Fibroblast of lung (primary cell): ENCODE measurements at places on chromosomes 13 and 19. TPM values are rescaled to one million over a fixed set of nuclear protein-coding genes. Genes with fewer than 3 reads are reported as not detected.

Gene ZNF433
- 5.1 and 8.9 TPM in 2 replicates for total RNA-seq

Gene FCHO1
- under 0.01 and 0.33 TPM in 2 replicates for total RNA-seq

GRCh38 chr13:47650209-47650608 lies 350.9 kb downstream of the SUCLA2 start:
- no peak overlapping the region for H3K4me3 ChIP-seq
- no peak overlapping the region for H3K27ac ChIP-seq
- H3K36me3 ChIP-seq: no peaks in the 10 kb centered on the region
- H3K27me3 ChIP-seq: no peaks in the 10 kb centered on the region
- H3K4me1 ChIP-seq: no peaks in the 10 kb centered on the region

DNA sequence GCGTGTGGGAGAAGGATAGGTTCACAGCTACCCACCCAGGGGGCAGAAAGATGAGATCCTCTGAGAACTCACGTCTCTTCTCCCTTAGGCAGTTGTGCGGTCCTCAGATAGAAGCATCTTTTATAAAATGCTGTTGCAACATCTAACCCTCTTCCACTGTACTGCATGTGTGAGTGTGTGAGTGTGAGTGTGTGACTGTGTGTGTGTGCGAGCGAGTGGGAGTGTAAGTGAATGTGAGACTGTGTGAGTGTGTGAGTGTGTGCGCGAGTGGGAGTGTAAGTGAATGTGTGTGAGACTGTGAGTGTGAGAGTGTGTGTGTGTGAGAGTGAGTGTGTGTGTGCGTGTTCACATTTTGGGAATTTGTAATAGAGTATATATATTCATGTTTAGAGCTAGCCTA lies 55.6 kb upstream of the F7 start:
- H3K4me1 ChIP-seq: no peaks in the 10 kb centered on the region
- DNase-seq: no peak
- no peaks in the 10 kb centered on the region for H3K36me3 ChIP-seq
- peaks cover 39% of the 10 kb centered on the region for H3K27me3 ChIP-seq
